Caki2 (cell line): ENCODE measurements at places on chromosomes 5 and 9. TPM values are rescaled to one million over a fixed set of nuclear protein-coding genes. Genes with fewer than 3 reads are reported as not detected.

- DNase-seq = no peak
Observed at GRCh38 chr5:54320256-54320655, 9.9 kb upstream of the ARL15 start.

DNA sequence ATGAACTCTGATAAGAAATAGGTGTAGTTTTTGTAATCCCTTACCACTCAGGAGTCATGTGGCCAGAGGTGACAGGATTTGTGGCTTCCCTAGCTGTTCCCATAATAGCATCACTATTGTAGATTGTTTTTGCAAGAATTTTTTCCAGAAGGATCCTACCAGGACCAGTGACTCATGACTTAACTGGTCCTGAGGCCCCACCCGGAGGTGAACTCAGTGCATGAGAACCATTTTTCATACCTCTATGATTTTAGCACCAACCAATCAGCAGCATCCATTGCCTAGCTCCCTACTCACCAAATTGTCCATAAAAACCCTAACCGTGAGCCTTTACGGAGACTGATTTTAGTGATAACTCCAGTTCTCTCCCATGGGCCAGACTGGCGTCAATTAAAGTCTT, 484.8 kb downstream of the PSAT1 start:
- no peak for DNase-seq

- no peak for DNase-seq
Observed at GRCh38 chr5:141680751-141681201, 1.3 kb downstream of the ARAP3 start.

DNA sequence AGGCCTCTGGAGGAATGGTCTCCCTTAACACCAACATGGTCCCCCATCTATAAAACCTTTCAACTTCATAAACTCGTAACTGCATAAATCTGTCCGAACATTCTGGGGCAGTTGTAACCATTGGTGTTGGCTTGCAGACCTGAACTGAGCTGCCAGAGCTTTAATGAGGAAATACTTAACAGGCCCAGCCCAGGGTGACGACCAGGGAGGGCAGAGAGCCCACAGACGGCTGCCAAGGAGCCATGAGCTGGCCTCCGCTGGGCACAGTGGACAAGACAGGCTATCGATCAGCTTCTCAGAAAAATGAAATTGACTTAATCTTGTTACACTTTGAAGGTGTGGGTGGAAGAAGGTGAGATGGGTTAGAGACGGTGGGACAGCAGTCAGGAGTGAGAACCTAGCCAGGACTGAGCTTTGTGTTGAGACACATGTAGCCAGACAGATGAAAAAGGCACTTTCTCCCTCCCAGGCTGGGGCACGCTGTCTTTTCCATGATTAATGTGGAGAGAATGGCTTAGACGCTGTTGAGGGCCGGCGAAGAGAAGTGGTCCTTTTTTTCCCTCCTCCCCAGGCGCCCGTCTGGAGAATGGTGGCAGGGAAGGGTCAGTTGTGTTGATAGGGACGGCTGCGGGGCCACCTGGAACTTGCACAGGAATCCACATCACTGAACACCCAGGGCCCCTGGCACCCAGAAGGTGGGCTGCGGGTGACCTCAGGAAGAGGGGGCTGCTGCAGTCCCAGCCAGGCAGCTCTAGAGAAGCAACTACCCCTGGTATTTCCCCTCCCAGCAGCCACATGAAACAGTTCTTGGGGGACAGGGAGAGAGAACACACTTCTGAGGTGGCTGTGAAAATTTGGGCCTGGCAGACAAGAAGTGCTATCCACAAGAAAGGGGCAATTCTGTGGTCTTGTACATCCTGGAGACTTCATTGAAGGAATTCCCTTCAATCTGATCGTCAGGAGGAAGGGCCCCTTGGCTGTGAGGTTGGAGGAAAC, 27.3 kb upstream of the TCOF1 start:
- no peak for DNase-seq

CMYA5 gene
- 0.03 TPM in 1 of 2 replicates, not detected in the other for total RNA-seq

ZBED3 gene
- total RNA-seq = 0.14 TPM in 1 of 2 replicates, not detected in the other
